ENCODE measurements at places on chromosomes 4 and X. TPM values are rescaled to one million over a fixed set of nuclear protein-coding genes. Genes with fewer than 3 reads are reported as not detected.

Gene USP17L19
- total RNA-seq, result not detected

Gene VCX
- not detected for total RNA-seq

Gene ZNF81
- total RNA-seq, result 8.0 TPM

Gene GLRA3
- total RNA-seq, result not detected

Gene RASGEF1B
- not detected for total RNA-seq

Gene UGT2B15
- total RNA-seq, result not detected

Gene RXFP1
- total RNA-seq, result not detected

Gene TEX11
- total RNA-seq, result 1.5 TPM

Gene HEPH
- total RNA-seq, result 109 TPM

Gene HSFX1
- 0.89 TPM for total RNA-seq

Gene SPANXD
- not detected for total RNA-seq

Gene FAM149A
- total RNA-seq, result 0.89 TPM

All from smooth muscle cell of the umbilical artery (primary cell).